Cardiac fibroblast (primary cell): ENCODE measurements at places on chromosomes 12 and 14.

DNA sequence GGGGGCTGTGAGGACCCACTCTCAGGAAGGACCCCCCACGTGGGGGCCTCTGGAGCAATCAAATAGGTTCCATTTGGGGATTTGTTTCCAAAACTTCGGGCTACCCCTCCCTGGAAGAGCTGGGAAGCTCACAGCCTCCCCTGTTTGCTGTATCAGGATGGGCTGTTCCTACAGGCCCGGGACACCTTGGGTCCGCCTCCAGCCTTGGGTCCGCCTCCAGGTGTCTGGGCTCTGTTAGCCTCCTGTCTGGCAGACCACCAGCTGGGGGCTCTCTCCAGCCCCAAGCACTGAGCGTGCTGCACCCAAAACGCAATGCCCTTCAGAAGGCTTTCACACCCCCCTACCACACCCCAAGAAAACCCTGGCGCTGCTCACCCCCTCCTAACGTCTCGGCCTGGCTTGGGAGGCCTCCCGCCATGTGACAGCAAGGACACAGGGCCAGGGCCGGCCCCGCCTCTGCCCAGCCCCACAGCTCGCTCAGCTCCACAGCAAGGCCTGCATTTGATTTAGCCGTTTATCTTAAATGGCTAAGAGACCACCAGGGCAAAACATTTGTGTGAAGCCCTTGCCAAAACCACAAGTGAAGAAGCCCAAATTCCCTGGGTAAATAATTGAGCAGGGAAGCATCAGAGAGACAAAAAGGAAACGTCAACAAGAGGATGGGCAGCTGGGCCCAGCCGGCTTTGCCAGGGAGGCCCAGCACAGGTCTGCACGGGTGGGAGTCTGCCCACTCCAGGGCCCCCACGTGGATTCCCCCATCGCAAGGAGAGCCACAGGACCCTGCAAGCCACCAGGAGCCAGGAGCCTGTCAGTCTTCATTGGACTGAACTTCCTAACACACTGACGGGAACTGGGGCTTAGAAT, 39.9 kb downstream of the BCL11B start:
- no peak for DNase-seq

GRCh38 chr12:55893723-55894122, 34.0 kb downstream of the PYM1 start:
- no peak for DNase-seq

DNA sequence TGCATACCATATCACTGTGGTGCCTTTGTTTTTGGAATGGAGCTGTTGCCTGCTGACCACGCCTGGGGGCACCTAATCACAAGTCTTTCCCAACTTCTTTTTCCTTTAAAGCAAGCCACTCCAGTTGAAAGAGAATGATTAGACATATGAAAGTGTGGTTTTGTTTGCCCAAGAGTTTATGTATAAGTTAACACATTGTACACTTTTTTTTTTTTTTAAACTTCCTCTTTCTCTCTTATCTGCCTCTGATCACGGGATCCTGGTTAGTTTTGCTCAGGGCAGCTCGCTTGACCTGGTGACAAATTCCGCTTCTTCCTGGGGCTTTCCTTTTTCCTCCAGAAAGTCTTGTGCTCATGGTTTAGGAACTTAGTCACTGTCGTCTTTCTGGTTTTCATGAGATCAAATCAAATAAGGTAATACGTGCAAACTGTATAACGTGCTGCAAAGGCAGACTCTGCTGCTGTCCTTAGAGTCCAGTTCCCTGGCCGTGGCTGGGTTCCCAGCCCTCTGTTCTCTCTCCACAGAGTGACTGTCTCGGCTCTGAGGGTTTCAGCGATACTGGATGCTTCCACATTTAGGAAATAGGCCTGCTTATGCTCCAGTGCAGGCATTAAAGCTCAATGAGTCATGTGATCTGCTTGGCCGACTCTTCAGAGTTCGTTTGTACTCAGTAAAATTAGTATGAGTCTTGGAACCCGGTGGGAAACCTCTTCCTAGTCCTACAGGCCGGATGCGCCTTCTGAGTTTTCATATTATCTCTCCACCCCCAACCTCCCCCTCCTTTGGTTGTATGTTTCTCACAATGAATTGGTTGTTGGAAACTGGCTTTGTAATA, 15.2 kb downstream of the RASSF3 start:
- DNase-seq: peak; percentile 89

GRCh38 chr14:89973234-89973823, 17.6 kb downstream of the TDP1 start:
- DNase-seq: peak; percentile 85

- DNase-seq: peak; percentile 69
These were observed 14.8 kb downstream of the ZBTB39 start for GRCh38 chr12:56991319-56992246.
